RWPE2 (cell line): ENCODE measurements at places on chromosomes 7 and 10.

DNA sequence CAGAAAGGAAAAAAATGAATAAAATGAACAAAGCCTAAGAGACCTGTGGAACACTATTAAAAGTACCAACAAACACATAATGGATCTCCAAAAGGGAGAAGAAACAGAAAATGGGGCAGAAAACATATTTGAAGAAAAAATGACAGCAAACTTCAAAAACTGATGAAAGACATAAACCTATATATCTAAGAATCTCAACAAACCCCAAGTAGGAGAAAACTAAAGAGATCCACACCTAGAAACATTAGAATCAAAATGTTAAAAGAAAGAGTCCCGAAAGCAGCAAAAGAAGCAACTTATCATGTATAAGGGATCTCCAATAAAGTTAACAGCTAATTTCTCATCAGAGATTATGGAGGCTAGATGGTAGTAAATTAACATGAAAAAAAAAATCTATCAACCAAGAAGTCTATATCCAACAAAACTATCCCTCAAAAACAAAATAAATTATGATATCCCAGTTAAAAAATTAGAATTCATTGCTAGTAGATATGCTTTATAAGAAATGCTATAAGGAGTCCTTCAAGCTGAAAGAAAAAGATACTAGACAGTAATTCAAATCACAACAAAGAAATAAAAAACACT lies 68.0 kb downstream of the DNAJC1 start:
- DNase-seq, result no peak

- DNase-seq, result no peak
These were observed 587.7 kb downstream of the KCNMA1 start for GRCh38 chr10:77049896-77050295.

GRCh38 chr7:16867328-16867727 lies 14.5 kb downstream of the AGR3 start:
- DNase-seq, result no peak

- DNase-seq, result no peak
These were observed 753.7 kb upstream of the SORCS1 start for GRCh38 chr10:107918171-107918570.

- DNase-seq, result no peak
These were observed 50.3 kb downstream of the LRRC4 start for GRCh38 chr7:127980901-127981300.

- DNase-seq, result no peak
These were observed 19.3 kb downstream of the GFRA1 start for GRCh38 chr10:116253716-116254115.

DNA sequence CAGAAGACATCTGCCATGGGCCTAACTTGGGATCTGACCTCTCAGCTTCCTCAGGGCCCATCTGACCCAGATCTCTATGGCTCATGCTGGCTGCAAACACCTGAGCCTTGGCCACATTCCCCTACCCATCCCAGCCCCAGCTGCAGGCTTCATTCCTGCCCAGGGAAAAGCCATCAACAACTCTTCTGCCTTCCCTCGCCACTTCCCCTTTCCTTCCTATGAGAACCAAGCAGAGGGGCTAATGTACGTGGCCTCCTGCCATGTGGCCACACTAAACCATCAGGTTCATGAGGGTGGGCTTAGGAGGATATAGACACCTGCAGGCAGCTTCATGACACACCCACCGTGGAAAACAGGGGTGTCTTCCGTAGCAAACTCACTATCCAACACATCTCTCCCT lies 312.2 kb downstream of the GALNT17 start:
- no peak for DNase-seq

DNA sequence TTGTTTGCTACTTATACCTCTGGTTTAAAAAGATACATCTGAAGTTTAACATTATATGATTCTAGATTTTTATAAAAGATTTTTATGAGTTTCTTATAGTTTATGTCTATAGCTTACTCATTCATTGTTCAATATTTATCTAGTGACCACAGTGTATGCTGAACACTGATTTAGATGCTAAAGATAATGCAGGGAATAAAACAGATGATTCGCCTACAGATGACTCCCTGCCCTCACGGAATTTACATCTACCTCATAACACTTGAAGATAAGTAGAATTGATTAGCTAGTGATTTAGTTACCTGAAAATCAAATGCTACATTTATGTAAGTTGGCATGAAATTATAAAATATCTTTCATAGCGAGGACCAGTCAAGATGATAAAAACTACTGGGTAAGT lies 105.8 kb downstream of the HIPK2 start:
- no peak for DNase-seq

- no peak for DNase-seq
These were observed 10.8 kb upstream of the PPP1R3C start for GRCh38 chr10:91643700-91644099.

- no peak for DNase-seq
These were observed 5.1 kb downstream of the SYNPO2L start for GRCh38 chr10:73650537-73651331.

DNA sequence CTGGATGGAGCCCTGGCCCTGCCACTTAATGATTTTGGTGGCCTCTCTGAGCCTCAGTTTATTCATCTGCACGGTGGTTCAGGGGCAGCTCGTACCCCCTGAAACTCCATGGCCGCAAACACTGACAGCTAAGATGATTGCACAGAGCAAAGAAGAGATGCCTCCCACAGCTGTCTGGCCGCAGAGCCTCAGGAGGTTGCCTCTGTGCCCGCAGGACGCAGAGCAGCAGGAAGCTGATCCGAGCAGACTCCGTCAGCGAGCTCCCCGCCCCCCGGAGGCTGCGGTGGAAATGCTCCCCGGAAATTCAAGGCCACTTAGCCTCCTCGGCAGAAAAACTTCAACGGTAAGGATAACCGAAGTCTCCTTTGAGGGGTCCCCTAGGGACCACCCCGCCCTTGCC lies 30.2 kb upstream of the C10orf53 start:
- DNase-seq, result no peak

DNA sequence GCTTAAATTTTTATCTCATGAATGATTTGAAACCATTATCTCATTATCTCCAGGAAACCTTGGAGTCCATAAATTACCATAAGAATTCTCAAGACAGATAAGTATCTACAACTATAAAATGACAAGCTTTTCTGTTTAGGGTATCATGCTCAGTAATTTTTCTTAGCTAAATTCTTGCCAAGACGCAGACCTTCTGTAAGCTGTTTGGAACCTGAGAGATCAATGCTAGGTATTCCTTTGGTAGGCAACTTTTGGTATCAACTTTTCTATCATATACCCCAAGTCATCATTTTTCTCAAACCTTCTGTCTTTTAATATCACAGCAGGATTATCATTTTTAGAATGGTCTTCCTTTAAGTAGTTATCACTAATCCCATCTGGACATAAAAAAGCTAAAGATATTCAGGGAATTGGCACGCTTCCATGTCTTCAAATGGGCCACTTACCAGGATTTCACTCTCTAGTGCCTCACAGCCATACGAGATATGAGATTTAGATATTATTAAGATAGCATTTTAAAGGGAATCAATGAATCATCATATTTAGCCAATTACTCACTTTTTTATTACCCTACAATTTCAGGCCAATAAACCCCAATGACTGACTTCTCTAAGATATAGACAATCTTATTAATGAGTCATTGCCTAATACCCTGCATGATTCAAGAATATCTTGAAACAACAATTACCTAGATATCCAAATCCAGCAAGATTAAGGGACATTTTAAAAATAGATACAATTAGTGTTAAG lies 544.1 kb downstream of the HTR7 start:
- DNase-seq, result no peak

DNA sequence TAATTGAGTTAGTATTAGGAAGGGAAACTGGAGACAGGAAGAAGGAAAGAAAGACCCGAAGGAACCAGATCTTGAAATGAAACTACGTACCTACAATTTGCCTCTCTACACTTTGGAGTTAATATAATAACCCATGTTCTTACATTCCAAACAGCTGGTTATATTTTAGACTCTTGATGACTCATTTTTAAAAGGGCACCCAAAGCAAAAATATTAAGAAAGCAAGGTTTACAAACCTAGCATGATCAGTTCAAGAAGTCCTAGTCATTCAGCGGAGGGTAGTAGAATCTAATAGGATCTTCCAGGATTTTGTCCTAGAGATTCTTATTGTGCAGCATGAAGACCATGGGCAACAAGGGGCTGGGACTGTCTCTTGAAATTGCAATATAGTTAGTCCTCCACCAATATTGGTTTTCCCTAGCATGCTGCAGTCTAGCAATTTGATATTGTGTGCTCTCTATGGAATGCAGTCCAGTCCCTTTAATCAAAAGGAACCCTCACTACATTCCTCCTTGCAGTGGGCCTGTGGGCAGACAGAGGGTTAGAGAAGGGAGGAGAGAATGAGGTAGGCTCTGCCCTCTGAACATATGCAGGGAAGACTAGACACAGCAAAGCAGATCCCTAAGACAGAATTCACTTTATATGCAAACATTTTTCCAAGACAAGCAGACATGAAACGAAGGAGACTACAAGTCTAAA lies 230.3 kb downstream of the INHBA start:
- DNase-seq, result no peak

DNA sequence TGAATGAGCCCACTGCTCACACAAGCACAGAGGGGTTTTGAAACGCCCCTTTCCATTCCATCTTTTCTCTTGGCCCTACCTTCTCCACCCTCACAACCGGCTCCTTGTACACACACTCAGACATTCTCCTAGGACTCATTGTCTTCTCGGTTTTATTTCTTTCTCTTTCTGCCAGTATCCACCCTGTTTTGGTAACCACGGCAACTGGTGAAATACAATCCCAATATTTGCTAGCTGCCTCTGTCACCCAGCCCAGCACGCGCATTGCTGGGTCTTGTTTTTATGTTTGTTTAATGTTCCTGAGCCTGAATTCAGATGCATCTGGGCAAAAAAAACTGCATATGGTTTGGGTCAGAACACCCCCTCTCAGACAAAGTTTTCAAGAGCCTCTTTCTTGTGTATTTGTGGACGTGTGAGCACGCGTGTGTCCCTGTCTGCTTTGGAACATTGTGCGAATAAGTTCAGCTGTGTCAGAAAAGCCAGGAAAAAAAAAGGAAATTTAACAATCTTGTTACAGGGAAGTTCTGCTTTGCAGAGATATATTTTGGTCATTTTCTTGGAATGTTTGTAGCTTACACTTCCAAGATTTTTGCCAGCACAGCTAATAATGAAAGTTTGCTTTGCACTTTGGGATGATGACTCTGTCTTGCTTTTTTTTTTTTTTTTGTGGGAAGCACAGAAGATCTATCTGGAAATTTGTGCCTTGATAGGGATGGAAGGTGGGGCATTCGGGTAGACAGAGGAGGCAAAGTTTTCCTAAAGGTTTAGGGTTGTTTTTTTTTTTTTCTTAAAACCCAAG lies 225.9 kb downstream of the TRIL start:
- no peak for DNase-seq

DNA sequence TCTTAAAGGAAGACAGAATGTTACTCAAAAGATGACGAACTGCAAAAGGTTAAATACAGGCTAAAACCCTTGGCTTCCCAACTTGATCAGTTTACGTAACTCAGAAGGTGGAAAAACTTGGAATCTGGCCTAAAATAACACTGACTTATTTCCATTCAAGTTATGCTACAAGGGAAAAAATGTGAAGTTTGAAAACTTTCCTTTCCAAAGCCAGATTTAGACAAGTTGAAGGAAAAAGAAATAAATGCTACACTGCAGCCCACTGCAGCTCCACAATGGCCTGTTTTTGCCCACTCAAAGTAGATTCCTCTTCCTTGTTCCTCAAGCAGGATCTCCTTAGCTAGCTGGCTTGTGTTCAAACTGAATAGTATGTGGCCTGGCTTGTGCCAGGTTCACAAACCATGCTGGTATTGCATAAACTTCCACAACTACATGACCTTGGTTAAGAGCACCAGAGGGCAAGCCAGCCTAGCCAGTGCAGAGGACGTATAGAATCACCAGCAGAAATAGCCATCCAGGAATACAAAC lies 166.2 kb downstream of the CPEB3 start:
- DNase-seq, result no peak

DNA sequence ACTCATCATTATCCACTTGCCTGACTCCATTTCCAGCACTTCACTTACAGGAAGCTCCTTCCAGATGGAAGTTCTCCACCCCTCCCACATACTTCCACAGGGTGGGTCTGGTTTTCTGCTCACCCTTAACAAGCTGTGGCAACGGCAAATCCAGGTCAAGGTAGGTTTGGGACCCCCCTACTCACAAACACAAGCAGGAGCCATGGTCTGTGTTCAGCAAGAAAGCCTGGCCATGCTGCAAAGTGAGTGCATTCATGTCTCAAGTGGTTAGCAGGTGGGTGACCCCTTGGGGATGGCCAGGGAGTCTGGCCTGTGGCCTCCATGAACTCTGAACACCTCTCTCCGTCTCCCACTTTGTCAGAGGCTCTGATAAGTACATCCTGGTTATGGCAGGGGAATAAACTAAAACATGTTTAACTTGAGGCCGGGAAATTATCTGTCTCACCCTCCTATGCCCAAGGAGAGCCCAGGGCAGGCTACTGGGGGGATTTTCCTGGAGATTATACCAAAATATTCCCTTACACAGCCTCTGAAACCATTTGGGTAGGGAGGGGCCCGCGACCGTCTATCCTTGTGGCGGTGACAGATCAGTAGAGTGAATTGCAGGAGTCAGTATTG lies 844 bp downstream of the XPNPEP1 start:
- no peak for DNase-seq

DNA sequence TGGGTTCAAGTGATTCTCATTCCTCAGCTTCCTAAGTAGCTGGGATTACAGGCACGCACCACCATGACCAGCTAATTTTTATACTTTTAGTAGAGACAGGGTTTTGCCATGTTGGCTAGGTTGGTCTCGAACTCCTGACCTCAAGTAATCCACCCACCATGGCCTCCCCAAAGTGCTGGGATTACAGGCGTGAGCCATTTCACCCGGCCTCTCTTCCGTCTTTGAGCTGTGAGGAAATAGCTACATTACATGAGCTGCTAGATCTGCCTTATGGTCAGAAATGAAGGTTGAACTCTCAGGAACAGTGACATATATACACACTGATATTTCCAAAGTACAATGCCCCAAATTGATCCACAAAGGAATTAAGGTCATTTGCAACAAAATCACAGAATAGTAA lies 2.4 kb downstream of the BLVRA start:
- no peak for DNase-seq
